ENCODE measurements at places on chromosomes 5 and 9.
A peak's percentile ranks its signal among the peaks of the same experiment; 100 is the strongest.

- DNase-seq = peak; percentile 42
These were observed 375.8 kb downstream of the TAF11L14 start for GRCh38 chr5:18010053-18010452.

DNA sequence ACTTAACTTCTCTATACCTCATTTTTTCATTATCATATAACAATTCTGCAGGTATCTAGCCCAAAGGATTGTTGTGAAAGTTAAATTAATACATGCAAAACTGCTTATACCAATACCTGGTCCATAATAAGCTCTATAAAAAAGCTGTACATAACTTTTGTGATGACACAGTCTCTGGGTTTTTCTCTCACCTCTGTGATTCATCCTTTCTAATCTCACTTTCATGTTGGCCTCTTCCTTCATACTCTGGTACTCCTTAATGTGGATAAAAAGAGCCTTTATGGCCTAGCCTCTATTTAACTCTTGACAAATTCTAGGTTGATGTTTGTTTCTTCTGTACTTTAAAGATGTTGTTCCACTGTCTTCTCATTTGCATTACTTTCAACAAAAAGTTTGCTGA lies 162.9 kb upstream of the ACOT12 start:
- DNase-seq = no peak

- DNase-seq = no peak
These were observed 39.3 kb downstream of the NUDT12 start for GRCh38 chr5:103523319-103523718.

DNA sequence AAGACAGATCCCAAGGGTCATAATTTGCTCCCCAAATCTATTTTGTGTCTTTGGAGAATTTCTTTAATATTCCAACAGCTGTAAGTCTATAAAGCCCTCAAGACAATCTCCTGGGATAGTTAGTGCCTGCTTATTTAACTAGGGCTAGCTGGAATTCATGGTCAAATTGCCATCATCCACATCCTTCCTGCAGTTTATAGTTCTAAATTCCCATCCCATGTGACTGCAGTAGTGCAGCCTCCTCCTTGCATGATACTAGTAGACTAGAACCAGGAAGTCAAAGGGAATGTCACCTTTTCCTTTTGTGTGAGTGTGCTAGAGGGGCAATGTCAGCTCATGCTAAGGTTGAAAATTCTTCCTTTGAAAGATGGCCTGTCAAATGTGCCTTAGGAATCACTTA lies 214.8 kb upstream of the PIK3R1 start:
- DNase-seq = no peak

DNA sequence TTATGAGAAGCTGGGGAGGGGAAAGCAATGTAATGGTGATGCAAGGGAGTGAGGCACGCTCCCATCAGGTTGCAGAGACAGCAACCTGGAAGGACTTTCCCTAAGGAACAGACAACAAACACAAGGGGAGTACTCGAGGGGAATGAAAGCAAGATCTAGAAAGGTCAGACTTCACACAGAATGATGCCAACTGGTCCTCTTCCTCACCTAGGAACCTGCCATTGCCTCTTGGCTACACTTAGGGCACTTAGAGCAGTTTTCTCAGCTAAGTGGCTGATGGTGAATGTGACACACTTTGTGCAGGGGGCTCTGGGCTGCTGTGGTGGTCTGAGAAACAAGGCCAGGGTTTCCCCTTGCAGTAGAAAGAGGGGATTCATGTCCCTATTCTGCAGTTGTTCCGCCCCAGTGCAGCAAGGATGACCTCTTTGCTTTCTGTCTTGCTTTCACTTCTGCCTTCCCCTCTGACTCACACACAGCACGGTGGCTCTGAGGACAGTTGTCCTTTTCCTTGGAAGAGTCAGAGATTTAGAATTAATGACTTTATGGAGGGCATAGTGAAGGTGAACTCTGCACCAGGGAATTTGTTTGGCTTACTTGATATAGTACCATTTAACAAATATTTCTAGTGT lies 394.0 kb upstream of the KLF4 start:
- no peak for DNase-seq

- no peak for DNase-seq
These were observed 1.2 kb downstream of the FXN start for GRCh38 chr9:69036799-69037198.

DNA sequence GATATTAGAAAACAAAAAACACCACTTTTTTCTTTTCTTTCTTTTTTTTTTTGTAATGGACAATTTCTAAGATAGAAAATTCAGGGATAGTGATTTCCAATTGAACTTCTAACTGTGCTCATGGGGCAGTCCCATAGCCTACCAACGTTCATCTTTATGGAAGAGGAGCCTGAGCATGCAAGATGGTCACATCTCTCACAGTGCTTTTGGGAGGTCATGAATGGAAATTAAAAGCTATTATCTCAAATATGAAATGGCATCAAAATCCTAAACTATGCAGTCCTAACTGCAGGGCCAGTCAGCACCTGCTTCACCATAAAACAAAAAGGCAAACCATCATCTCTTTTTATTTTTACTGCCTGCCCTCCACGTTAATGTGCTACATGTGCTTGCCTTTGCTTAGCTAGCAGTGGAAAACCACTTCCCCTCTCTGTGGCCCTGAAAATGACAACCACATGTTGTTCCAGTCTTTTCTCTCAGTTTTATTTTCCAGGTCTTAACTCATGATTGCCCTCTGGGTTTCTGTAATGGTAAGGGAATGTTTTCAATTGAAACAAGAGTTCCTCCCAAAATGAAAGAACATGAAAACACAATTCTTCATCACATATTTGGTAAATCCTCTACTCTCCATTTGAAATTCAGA lies 16.7 kb downstream of the IFNB1 start:
- peak; percentile 19 for DNase-seq
